SIG-M5 (cell line): ENCODE measurements at places on chromosomes 2 and 18.
A peak's percentile ranks its signal among the peaks of the same experiment; 100 is the strongest.

DNA sequence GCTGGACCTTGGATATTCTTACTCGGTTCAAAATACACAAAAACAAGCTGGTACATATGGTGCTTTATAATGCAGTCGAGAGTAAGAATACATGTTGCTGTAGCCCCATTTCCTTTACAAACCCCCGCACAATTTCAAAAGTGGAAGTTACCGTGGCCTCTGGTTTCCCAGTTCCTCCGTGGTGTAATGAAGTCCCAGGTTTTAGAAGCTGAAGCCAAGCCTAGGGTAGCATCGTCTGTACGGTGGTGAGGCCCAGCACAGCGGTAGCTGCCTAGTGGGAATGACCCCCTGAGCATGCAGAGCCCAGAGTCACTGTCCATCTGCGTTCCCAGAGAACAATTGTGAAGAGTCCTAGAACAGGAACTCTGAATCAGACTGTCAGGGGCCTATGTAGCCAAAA lies 171.8 kb downstream of the ASXL3 start:
- no peak for DNase-seq

GRCh38 chr2:238692562-238692961 lies 155.3 kb upstream of the TWIST2 start:
- DNase-seq = no peak

GRCh38 chr18:61198486-61198885 lies 134.7 kb upstream of the CDH20 start:
- DNase-seq = no peak

GRCh38 chr2:71606244-71606643 lies 152.9 kb downstream of the DYSF start:
- no peak for DNase-seq

DNA sequence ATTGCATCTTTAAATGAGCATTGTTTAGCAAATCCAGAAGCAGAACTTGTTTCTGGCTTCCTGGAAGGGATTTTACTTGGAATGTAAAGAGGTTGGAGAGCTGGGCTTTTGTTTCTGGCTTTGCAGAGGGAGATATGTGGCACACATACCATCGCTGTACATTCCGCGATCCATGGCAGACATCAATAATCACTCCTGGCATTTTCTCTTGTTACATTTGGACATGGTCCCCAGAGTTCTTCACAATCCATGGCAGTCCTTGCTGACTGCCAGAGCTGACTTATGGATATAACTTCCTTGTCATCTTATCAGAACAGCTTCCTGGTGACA lies 445.6 kb upstream of the SPRED2 start:
- no peak for DNase-seq

DNA sequence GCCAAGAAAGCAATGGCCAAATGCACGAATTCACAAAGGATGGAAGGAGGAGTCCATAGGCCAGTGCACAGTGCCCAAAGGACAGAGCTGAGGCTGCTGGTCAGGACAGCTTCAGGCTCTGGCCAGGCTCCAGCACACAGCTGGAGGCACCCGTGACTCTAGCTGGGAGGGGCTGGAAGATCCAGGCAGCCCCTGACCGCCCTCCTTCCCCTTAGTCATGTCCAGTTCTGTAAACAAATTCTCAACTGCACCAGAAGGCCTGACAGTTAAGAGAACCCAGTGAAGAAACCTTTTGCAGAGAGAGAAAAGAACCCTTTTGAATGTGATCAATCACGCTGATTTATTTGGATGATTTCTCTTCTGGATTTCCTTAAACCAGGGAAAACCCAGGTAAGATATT lies 7.7 kb upstream of the YWHAQ start:
- no peak for DNase-seq

DNA sequence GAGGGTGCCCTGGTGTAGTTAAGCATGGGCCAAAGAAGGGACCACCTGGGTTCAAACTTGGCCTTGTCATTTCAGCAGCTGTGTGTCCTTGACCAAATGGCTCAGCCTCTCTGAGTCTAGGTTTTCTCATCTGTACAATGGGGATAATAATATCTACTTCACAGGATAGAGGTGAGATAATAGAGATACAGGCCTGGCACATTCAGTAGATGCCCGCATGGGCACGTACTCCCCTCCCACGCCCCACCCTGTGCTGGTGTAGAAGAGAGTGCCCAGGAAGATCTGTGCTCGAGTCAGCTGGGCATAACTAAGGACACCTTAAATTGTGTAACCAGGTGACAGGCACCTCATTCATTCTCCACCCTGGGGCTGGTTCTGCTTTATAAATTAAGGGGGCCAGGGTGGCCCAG lies 8.4 kb upstream of the TMEM185B start:
- DNase-seq = no peak

DNA sequence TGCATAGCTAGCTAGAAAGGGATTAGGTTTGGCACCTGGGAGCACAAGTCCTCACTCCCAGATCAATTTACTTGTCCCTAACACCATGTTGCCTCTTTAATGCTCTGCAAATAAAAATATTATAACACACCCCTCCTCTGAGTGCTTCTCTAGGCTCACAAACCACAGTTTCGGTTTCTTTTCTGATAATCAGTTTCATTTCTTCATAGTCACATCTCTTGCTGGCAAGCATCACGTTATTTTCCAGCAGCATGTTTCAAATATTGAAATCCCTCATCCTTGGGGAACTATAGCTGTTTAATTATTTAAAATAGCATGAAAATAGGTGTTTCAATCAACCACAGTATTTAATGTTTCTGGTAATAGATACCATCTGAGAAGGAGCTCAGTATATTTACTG lies 13.9 kb upstream of the SMCHD1 start:
- DNase-seq = peak; percentile 8
